ENCODE measurements at places on chromosomes 12 and 14. TPM values are rescaled to one million over a fixed set of nuclear protein-coding genes. Genes with fewer than 3 reads are reported as not detected.

The PMCH gene
- not detected for total RNA-seq

The IFNG-AS1 gene
- total RNA-seq, result not detected

The PLEKHH1 gene
- 0.30 TPM for total RNA-seq

The ZDHHC22 gene
- 13.4 TPM for total RNA-seq

The TAS2R50 gene
- total RNA-seq, result 2.3 TPM

The ADCK1 gene
- 1.5 TPM for total RNA-seq

The HIGD1C gene
- not detected for total RNA-seq

The DPY19L2 gene
- total RNA-seq, result 4.4 TPM

The CRIP2 gene
- total RNA-seq, result 71.7 TPM

The ACOT2 gene
- total RNA-seq, result 16.9 TPM
